ENCODE measurements at places on chromosomes 4 and X. TPM values are rescaled to one million over a fixed set of nuclear protein-coding genes. Genes with fewer than 3 reads are reported as not detected.

TAF7L gene
- total RNA-seq = not detected

GAGE12H gene
- total RNA-seq = not detected

MRFAP1L1 gene
- total RNA-seq = 44.0 TPM

TKTL2 gene
- not detected for total RNA-seq

CCDC110 gene
- total RNA-seq = 1.3 TPM

- DNase-seq = no peak
Measured at GRCh38 chr4:56772134-56772533, 49.4 kb downstream of the SPINK2 start.

GRCh38 chr4:128307123-128307571 is 19.5 kb upstream of the PGRMC2 start:
- DNase-seq = no peak

DNA sequence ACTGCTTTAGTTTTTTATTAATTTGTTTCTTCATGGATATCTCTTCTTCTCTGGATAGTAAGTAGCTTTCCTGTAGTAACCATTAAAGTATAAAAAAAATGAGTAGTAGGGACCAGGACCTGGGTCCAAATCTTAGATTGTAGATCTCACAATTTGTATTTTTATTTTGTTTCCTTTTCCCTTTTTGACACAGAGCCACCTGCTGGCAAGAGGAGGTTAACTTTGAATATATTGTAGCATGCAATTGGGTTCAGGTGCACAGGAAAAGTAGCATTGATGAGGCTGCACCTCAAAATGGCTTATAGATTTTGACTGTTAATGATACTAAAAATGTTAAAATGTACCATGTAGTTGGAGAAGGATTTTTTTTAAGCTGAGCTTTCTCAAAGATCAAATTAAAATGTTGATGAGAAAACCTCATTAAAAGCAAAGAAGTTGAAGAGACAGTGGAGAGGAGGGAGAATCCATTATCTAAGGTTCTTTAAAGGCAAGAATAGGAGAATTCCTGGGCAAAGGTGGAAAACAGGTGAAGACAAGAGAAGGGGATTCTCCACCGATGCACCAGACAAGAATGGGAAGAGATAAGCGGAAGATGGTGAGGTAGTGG is 48.3 kb upstream of the HPGDS start:
- DNase-seq = no peak

DNA sequence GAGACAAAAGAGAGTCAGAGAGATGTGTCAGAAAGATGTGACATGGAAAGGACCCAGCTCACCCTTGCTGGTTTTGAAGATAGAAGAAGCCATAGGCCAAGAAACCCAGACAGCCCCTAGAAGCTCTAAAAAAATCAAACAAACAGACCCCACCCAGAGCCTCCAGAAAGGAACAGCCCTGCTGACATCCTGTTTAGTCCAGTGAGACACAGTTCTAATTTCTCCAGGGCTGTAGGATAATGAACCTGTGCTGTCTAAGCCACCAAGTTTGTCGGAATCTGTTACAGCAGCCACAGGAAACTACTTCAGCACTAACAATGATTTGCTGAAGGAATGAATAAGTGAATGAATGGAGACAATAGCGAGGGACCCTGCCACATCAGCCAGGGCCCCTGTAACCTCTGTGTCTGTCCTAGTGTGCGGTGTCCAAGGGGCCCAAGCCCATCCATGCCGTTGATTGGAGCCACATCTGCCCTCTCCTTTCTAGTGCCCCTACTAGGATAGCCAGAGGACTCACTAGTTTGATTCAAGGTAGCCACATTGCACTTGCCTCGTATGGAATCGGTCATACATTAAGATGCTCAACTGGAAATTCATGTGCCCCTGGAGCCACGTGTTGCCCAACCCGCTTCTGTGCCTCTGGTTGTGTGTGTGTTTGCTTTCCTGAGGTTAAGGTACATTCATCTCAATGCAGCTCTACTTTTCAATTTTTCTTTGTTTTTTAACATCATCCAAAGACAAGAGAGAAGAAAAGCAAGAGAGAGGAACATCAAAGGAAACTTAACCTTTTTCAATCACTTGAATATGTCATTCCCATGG is 32.5 kb upstream of the SLC2A9 start:
- DNase-seq = no peak

DNA sequence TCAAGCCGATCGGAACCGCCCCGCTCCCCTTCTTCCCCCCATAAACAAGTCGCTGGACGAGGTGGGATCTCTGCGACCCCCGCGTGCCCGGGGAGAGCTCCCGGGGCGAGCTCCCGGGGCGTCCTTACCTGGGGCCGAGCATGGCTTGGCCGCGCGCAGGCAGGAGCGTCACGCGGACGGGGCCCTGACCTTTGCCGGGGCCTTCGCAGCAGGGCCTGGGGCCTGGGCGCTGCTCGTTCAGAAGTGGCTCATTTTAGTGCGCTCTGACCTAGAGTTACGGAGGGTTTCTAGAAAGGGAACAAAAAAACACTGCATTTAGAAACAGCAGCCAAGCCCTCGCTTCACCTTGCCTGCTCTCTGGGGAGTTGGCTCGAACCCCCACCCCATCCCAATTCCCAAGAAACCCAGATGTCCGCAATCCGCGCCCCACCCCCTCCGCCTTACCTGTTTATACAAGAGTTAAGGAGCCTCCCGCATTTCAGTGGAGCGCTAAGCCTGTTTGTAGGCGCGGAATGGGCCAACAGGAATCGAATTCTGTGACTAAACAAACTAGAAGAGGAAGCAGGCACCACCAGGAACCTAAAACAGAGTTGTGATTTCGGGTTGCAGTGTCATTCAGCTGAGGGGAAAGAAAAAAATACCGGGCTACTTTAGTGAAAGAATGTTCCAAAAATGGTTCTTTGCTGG is 814 bp upstream of the RBM47 start:
- peak; percentile 68 for DNase-seq

DNA sequence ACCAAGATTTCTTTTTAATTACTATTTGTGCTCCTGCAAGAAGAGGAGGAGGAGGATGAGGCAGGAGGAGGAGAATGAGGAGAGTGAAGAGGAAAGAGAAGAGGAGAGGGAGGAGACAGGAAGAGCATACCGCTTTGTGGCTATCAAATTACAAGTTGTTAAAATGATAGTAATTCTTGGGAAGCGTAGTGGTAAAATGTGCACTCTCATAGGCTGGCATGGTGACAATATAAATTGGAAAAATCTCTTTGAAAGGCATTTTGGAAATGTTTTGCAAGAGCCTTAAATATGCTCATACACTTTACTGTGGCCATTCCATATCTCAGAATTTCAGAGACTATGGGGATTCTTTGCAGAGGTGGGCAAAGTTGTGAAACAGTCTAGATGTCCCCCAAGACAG is 53.2 kb downstream of the MXRA5 start:
- no peak for DNase-seq

DNA sequence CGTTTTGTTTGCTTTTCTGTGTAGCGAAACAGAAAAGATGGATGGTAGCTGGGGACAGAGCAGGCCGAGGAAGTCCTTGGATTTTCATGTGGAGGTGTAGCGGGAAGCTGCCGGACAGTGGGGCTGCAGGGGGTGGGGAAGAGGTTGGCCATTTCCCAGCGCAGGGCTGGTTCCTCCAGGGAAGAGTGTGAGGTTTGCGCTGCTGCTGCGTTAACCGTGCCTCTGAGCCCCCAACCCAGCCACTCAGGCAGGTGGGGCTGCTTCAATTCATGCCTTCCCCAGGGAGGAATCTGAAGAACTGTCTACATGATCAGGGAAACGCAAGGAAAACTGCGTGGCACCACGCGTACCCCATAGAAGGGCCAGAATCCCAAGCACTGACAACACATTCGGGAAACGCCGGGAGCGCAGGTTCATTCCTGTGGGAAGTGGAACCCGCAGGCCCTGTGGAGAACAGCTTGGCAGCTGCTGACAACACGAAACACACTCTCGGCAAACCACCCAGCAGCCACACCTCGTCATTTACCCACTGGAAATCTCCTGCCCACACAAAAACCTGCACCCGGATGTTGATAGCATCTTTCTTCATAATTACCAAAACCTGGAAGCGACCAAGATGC is 57.7 kb downstream of the PCGF3 start:
- DNase-seq = no peak

DNA sequence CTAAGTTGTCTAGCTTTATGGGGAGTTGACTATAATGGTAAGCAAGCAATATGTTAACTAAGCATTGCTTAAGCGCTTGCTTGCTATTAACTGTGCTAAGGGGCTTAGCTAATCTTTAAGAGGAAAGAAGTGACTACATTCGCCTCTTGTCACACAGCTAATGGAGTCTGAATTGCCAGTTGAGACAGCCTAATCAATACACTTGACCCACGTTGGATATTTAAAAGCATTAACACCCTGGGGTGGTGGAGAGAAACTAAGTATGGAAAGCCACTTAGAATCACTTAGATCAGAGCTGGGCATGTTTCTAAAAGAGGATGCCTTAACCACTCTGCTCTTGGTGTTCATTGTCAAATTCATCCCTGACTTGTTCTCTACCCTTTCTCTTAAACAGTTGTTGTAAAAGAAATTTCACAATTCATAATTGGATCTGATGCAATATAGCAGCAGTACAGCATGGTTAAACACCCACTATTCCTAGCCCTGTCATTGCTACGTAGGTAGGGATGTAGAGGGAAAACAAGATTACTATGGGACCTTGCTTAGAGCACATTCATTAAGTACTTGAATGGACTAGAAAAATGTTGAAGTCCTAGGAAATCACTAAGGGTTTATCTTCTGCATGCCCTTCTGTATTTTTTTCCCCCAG is 3.5 kb downstream of the ZAR1 start:
- no peak for DNase-seq

DNA sequence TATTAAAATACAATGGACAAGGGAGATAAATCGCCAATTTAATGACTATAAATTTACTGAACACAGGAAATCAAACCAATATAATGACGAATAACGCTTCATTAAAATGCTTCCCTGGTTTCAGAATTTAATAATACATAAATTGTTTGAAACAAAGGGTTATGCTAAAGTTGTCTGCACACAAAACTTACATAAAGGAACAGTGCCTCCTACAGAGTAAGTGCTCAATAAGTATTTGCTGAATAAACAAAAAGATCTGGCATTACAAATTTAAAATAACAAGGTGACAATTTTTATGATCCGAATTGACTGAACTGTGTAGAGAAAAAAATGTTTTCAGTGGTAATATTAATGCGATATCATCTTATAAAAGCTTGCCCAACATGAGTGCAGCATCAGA is 69.6 kb downstream of the NOCT start:
- no peak for DNase-seq

- no peak for DNase-seq
Measured at GRCh38 chr4:185774845-185775680, 36.9 kb downstream of the SORBS2 start.

DNA sequence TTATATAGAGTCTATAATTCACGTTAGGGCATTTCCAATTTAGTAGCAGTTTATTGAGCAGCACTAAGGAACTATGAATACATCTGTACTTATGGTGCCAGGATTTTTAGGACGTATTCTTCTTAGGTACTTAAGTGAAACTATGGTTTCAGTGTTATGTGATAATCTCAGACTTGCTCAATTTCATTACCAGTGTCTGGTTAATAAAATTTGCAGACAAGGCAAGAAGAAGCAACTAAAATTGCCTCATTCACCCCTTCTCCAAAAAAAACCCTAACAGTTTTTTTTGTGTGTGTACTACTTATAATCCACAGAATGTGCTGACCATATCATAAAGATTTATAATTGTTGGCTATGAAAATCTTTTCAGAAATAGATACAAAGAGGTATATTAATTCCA is 6.0 kb upstream of the CXCL10 start:
- no peak for DNase-seq

DNA sequence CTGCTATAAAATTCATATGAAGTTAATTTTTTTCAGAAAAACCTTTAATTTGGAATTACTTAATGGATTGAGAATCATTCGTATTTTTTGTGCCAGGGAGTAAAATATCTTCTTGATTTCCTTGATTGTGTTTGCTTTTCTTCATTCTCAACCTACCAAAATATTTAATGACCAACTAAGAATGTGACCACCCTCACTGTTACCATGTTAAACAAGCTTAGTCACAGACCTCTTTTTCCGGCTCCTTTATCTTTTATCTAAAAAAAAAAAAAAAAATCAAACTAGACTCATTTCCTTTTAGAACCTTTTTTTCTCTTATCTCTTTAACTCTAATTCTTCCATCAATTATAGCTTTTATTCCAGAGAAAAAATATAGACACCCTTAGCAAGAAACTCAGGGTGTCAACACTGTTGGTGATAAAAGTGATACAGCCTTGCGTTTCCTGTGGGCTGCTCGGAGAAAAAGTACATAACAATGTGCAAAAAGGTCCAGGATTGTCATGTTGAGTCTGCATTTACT is 20.6 kb upstream of the HPGDS start:
- no peak for DNase-seq

DNA sequence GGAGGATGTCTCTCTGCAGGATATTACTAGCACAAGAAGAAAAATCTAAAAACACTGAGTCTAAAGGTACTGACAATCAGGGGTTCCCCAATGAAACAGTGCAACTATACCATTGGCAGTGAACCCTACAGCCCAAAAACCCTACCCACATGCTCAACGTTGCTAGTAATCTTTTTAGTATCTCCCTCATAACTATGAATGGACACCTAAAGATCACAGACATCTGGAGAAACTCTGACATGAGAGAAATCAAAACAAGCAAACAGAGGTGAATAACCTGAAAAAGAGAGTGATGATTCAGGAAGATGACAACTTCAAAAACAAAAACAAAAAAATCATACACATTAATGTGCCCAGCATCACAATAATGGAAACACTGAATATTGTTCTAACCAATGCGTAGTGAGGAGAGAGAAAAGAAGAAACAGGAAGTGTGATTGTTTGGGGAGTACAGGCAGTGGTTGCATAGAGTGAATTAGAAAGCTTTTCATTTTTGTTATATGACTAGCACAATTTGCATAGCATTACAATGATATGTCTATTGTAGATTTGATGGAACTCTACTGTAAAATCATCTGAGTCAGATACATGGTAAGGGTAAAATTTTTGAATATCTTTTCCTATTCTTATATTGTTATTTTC is 78.9 kb upstream of the FMR1 start:
- no peak for DNase-seq

DNA sequence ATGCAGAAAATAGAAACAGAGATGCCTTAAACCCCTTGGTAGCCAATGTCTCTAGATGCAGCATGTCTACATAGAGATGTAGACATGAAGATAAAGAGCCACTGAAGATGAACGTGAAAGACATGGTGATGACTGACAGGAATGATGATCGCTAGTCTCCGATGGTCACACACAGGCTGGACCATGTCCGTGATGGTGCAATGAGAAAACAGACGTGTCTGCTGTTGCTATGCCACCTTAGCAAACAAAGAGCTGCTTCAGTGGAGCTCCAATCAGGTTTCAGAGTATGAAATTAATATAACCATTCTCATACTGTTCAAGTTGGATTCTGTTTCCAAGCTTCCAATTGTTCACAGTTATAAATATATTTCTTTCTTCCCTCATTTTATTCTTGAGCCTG is 256.5 kb downstream of the CAMK2D start:
- DNase-seq = no peak
